ENCODE measurements at places on chromosomes 3 and 15.

- DNase-seq = no peak
Measured at GRCh38 chr3:114446600-114446999, 152.8 kb downstream of the TIGIT start.

- no peak for DNase-seq
Measured at GRCh38 chr15:65008983-65009382, 19.3 kb upstream of the SPG21 start.

- DNase-seq = no peak
Measured at GRCh38 chr3:60703956-60704736, 547.1 kb downstream of the FHIT start.

- no peak for DNase-seq
Measured at GRCh38 chr3:132220986-132221385, 96.2 kb upstream of the ACP3 start.

- DNase-seq = no peak
Measured at GRCh38 chr3:128874481-128875180, 4.8 kb upstream of the ACAD9 start.

- DNase-seq = no peak
Measured at GRCh38 chr3:44969828-44970179, 6.2 kb downstream of the ZDHHC3 start.

DNA sequence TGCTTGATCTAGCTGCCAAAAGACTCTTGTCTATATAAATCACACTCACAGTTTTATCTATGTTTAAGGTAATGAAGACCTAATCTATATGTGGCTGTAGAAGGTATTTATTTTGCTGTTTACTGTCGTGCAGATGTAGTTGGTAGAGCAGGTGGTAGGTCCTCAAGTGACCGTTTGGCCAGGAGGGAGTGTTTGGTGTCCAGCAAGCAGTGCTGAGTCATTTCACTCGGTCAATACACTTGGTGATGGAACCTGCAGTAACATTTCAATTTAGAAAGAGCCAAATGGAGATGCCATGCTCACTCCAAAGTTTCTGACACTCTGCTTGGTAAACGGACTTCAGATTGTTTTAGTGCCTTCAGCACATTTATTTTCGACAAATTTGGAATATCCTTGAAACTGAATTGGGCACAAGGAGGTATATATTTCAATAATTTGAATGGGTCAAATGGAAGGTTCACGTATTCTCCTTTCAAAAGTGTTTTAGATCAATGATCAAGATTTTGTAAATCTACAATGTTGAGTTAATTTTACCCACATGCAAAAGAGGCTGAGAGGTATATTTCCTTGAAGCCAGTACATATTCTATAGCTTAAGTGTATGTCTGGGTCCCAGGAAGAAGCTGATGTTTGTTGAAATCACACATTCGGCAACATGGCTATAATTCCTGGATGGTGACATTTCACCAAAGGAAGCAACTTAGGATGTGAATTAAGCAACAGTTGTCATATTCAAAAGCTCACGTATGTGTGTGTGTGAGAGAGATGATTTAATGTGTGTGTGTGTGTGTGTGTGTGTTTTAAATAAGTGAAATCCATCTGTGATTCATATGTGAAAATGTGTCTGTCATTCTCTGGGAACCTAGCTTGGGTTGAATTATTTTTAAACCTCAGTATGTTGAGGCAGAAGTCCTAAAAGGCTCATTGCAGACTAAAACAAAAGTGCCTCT lies 7.7 kb upstream of the CX3CR1 start:
- DNase-seq = peak; percentile 41

- DNase-seq = peak; percentile 56
Measured at GRCh38 chr3:14397531-14397930, 4.9 kb upstream of the SLC6A6 start.

DNA sequence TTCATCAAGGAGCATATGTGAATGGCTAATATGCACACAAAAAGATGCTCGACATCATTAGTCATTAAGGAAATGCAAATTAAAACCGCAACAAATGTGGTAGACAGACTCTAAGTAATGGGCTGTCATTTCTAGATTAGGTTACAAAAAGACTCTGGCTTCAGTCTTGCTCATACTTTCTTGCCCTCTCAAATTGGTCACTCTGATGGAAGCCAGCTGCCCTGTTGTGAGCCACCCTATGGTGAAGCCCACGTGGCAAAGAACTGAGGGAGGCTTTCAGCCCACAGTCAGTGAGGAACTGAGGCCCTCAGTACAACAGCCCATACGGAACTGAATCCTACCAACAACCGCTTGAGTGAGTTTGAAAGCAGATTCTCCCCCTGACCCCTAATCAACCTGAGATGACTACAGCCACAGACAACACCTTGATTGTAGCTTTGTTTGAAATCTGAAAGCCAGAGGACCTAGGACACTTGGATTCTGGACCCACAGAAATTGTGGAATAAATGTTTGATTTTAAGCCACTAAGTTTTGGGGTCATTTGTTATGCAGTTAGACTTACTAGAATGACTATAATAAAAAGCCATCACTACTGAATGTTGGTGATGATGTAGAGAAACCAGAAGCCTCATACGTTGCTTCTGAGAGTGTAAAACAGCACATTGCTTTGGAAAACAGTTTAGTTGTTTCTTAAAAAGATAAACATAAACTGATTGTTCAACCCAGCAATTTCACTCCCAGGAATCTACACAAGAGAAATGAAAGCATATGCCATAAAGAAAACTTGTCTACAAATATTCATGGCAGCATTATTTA lies 45.7 kb downstream of the EHHADH start:
- no peak for DNase-seq

DNA sequence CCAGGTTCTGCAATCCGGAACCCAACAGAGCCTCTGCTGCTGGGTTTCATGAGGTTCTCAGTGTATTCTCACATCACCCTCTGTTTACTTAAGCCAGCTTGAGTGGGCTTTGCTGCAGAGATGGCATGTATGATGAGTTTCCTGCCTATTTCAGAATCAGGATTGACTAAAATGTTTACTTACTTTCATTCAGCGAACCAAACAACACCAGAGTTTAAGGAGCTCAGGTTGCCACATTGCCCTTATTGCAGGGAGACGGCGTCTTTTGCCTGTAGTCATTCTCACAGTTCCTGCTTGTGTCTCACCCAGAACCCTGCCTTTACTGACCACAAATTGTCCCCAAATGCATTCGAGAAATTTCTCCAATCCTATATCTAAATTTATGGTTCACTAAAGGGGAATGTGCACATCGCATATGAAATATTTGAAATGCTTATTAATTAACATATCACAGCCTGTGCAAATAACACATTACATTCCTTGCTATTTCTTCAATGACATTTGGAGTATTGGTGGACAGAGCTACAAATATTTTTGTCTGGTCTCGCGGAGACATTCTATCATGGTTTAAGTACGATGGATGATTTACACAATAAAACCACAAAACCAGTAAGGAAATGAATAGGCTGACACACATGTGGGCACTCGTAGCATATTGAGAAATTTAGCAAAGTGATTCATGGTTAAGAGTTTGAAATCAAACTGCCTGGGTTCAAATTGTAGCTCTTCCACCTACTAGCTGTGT lies 377.2 kb upstream of the CFAP20DC start:
- DNase-seq = peak; percentile 67

DNA sequence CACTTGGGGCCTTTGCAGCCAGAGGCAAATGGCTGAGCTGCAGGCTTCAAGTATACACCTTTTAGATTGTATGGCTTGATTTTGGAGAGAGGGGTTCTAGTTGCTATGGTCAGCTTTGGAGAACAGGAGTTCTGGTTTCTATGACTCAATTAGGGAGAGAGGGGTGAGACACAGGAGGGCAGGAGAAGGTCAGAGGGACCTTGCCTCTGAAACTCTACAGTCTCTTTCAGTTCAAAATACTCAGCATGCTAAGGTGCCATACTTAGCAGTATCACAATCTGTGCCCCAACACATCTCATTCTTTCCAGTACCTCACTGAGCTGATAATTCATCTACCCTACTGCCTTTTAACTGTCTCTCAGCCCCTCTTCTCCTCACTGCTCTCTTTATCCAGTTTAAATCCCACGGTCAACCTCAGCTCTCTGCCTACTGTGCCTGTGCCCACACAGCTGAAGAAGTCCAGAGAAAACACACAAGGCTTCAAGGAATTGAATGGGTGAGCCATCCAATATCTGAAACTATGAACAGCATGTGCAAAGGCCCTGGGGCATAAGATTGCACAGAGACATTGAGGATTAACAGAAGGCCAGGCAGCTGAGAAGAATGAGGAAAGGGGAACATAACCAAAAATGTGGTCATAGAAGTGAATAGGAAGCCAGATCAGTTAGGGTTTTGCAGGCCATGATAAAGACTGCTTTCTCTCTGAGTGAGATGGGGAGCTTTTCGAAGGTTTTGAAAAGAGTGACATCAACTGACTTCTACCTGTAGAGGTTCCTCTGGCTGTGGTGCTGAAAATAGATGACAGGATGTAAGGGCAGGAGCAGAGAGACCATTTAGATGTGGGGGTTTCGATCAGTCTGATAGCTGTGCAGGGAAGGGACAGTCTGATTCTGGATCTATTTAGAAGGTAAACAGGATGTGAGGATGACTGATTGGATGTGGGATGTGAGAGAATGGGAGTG lies 54.5 kb upstream of the C3orf80 start:
- no peak for DNase-seq

GRCh38 chr3:72520690-72521308 lies 327.4 kb downstream of the SHQ1 start:
- DNase-seq = no peak

GRCh38 chr3:159904455-159904854 lies 84.2 kb upstream of the IL12A start:
- peak; percentile 75 for DNase-seq

- DNase-seq = no peak
Measured at GRCh38 chr15:78107471-78107870, 15.1 kb downstream of the SH2D7 start.

DNA sequence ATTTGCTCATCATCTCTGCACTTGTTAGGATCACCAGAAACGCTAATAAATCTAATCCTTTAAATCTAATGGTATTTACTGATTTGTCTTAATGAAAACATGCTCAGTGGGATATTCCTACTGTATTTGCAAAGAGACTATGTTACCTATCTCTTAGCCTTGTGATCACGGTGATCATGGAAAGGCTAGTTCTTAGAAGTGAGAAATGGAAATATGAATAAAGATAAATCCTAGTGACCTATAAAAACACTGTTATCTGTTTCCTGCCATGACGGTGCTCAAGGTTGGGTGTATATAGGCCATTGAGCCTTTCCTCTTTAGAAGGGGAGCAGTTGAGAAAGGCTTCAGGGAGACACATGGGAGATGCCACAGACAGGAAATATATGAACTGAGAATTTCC lies 116.3 kb downstream of the THRB start:
- DNase-seq = no peak

- DNase-seq = no peak
Measured at GRCh38 chr15:99098991-99099390, 5.9 kb upstream of the SYNM start.

DNA sequence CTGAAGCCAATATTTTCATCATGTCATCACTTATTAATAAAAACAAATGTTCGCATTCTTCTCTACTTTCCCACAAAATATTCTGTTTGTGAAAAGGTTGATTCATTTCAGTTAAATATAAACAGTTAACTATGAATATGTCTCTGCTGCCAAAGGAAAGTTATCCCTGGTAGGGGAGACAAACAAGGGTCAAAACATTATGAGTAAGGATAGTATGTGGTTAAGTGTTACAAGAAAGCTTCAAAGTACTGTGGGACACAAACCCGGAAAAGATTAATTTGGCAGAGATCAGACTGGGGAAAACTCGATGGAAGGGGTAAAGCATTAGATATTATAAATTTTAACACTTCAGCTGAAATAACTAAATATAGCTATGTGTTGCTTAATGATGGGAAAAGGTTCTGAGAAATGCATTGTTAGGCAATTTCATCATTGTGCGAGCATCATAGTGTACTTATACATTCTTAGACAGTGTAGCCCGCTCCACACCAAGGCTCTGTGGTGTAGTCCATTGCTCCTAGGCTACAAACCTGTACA lies 436.5 kb upstream of the TBL1XR1 start:
- DNase-seq = no peak

DNA sequence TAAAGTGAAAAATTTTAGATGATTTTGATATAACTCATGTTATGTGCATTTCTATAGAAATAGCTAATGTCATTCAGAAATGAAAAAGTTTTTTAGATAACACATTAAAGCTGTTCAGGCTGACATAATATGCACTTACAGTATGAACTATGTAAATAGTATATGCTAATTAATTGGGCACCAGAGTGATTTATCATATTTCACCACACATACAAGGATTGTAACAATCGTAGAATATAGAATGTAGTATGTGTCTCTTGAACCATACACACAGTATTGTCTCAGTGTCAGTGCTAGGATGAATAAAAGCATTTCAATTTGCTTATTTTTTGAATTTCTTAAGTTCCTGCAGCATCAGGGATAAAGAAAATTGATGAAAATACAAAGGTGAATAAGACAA lies 710.0 kb downstream of the OTOL1 start:
- no peak for DNase-seq

DNA sequence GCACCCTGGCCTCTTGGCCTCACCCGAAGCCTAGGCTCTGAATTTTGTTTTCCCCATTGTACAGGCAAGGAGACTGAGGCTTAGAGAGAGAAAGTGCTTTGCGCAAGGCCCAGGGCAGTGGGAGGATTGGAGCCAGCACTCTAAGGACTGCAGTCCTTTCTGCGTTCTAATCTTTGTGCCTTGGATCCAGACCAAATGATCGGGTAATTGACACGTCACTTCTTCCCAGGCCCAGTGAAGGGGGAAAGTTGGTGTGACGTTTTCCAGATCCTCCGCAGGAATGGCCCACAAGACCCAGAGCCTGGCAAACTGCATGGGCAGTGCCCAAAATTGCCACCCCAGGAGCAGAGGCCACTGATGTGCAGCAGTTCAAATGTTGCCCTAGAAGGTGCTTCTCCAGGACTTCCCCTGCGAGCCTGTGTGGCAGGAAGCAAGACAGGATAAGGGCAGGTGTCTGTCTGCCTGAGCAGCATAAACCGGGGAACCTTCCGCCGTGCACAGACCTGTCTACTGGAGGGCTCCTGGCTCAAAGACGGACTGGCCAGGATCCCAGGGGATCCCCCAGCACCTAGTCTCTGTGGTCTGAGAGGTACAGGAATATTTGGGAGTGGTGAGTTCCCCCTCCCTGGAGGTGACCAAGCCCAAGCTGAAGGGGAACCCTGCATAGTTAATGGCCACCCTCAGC lies 194.5 kb upstream of the TLE3 start:
- no peak for DNase-seq

GRCh38 chr3:134879990-134880389 lies 84.9 kb downstream of the EPHB1 start:
- DNase-seq = no peak

- no peak for DNase-seq
Measured at GRCh38 chr3:143433787-143434378, 314.3 kb downstream of the CHST2 start.

DNA sequence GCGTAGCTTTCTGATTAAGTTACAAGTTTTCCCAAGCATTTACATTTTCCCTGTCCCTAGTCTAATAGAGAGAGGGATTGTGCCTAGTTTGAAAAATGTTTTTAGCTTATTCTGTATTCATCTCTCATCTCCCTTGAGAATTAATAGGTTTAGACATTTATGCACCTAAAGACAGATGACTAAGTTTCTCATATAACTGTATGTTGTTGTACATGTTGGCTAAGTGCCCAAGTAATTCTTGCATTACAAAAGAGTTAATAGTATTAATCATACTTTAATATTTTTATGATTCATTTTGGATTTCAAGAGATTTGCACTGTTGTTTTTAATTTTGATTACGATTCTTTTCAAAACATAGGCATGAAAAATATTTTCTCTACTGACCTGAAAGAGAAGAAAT lies 109.0 kb upstream of the TBL1XR1 start:
- DNase-seq = no peak

GRCh38 chr3:72606005-72606800 lies 242.0 kb downstream of the SHQ1 start:
- no peak for DNase-seq

All from inflammatory macrophage treated with lipopolysaccharide for 1 hour (primary cell).